Endothelial cell of umbilical vein (primary cell): ENCODE measurements at places on chromosomes 16 and 17. TPM values are rescaled to one million over a fixed set of nuclear protein-coding genes. Genes with fewer than 3 reads are reported as not detected.

Gene CMTM1
- 9.3 and 12.3 TPM in 2 replicates for total RNA-seq

Gene TP53TG3
- total RNA-seq, result not detected in 2 replicates

Gene NXN
- 58.9 and 77.3 TPM in 2 replicates for total RNA-seq

DNA sequence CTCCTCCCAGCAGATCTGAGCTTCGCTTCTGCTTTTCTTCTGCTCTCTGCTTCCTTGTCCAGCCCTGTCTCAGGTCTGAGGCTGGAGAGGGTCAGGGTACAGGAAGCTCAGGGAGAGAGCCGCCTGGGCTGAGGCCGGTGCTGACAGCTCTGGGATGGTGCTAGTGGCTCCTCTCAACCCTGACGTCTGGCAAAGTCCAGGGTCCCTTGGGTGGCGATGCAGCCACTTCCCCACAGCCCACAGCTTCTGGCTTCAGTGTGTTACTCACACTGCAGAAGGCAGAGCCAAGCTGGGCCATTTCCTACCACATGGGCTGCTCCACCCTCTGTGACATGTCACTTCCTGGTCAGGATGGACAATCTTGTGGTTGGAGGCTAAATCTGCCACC lies at the start of gene CD300C:
CD300C (minus strand) TSS at position 273 of the 388 bp plus-strand sequence. CDS start 333 bp downstream, outside the sequence.
- no peaks in the 10 kb centered on the region for H3K36me3 ChIP-seq
- H3K4me3 ChIP-seq, result no peak within 1 kb of the TSS
- no peak for DNase-seq
- H3K27ac ChIP-seq, result no peak within 1 kb of the TSS

DNA sequence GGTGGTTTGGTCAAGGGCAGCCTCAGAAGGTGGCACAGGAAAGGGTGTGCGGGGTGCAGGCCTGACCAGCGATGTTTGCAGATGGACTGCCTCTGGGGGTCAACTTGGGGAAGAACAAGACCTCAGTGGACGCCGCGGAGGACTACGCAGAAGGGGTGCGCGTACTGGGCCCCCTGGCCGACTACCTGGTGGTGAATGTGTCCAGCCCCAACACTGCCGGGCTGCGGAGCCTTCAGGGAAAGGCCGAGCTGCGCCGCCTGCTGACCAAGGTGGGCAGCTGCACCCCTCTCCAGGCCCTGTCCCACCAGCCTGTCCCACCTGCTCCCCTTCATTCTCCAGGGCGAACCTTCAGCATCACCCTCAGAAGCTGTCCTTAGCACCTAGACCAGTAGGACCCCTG lies 12.5 kb downstream of the DHODH start:
- H3K4me1 ChIP-seq, result no peaks in the 10 kb centered on the region
- no peak overlapping the region for H3K4me3 ChIP-seq
- peaks cover 10% of the 10 kb centered on the region for H3K36me3 ChIP-seq
- H3K27ac ChIP-seq, result no peak overlapping the region

- no peak for DNase-seq
- no peaks in the 10 kb centered on the region for H3K4me1 ChIP-seq
- H3K36me3 ChIP-seq, result no peaks in the 10 kb centered on the region
- H3K27me3 ChIP-seq, result no peaks in the 10 kb centered on the region
- no peak overlapping the region for H3K27ac ChIP-seq
These were observed 79.7 kb downstream of the CYLD start for GRCh38 chr16:50821586-50821985.

DNA sequence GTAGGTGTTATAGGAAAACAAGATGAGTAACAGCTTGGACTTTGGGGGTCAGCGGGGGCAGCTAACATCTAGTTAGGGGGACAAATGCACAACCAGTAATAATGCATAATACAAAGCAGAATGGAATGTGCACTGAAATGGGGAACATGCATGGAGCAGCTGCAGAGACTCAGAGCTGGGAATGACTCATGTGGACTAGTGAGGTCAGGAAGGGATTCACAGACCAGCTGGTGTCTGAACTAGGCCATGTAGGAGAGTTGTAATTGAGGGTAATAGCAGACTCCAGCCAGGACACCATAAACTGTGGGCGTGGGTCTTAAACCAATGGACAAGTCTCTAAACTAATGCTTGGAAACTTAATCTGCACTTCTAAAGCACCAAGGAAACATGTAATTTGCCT lies 176.8 kb upstream of the ASIC2 start:
- H3K4me1 ChIP-seq, result no peaks in the 10 kb centered on the region
- no peak for DNase-seq
- no peaks in the 10 kb centered on the region for H3K36me3 ChIP-seq
- H3K4me3 ChIP-seq, result no peak overlapping the region

- no peaks in the 10 kb centered on the region for H3K4me1 ChIP-seq
- H3K36me3 ChIP-seq, result no peaks in the 10 kb centered on the region
- no peak overlapping the region for H3K27ac ChIP-seq
- no peak for DNase-seq
- no peak overlapping the region for H3K4me3 ChIP-seq
- no peaks in the 10 kb centered on the region for H3K27me3 ChIP-seq
These were observed 250.5 kb upstream of the C16orf82 start for GRCh38 chr16:26816266-26816665.

DNA sequence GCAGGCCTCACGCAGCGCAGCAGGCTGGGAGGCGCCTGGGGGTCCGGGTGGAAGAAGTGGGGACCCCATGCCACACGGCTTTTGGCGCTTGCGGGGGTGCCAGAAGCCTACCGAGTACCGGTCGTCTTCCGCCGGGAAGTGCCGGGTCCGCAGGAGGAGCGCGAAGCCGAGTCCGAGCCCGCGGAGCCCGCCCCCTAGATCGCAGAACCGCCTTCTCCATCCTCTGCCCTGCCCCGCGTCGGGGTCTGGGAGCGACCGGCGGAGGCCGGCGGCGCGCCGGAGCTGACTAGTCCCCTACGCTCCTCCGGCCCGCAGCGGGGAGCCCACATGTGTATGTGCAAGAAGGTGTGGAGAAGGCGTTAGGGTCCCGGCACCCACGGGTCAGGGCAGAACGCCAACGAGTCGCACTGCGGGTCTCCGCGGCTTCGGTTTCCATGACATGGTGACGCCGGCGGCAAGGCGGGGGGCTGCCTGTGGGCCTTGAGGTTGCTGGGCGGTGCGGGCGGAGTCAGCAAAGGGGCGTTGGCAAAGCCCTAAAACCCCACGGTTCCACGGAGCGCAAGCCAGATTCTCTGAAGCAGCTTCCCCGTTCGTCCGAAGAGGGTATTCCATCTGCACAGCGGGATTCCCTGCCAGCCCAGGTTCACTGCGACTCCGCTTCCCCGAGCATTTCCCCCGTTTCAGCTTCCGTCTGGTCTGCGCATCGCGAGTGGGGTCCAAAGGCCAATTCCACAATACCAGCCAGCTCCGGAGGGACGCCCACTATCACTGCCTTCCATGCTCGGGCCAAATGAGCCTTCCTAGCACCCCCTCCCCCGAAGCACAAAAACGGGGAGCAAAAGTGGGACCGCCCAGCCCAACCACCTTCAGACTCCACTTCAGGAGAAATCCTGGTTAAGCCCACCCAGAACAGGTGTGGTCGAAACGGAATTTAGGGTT lies 2.3 kb upstream of the LHX1 start:
- H3K4me3 ChIP-seq, result no peak overlapping the region
- peaks cover 94% of the 10 kb centered on the region for H3K27me3 ChIP-seq
- no peak overlapping the region for H3K27ac ChIP-seq
- no peak for DNase-seq
- H3K4me1 ChIP-seq, result peaks cover 5% of the 10 kb centered on the region

DNA sequence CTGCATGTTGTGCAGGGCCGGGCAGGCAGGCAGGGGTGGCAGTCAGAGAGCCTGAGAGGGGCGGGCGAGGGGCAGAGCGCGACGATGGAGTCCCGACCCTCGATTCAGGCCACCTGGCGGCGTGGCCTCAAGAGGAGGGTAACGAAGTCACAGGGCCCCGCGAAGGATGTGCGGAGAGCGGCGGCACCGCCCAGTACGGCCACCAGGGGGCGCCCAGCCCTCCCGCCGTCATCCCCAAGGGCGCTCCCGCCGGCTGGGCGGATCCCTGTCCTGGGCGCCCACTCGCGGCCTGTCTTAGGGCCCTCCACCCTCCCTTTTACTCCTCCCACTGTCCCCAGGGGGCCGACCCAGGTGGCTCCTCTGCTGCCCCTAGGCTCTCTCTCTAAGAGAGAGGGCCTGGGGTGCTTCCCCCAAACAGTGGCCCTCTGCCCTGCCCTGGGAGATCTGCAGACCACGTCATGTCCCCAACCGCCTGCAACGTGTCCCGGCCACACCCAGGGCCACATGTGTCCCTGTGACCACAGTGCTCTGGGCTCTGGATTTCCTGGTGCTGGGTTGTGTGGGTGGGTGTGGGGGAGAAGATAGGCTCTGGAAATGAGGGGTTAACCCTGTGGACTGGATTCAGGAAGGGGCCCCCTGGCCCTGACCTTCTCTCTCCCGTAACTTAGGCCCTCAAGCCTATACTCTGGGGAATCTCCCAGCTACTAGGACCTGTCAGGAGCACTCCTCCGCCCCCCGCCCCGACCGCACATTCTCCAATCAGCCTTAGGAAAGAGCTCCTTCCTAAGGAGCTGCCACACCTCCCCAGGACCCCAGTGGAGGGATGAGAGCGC lies 5.9 kb downstream of the DPEP2 start:
- H3K27ac ChIP-seq, result peak overlapping the region; percentile 9
- no peaks in the 10 kb centered on the region for H3K27me3 ChIP-seq
- no peaks in the 10 kb centered on the region for H3K36me3 ChIP-seq
- H3K4me3 ChIP-seq, result no peak overlapping the region
- peak; percentile 71 for DNase-seq

- peaks cover 5% of the 10 kb centered on the region for H3K36me3 ChIP-seq
- peaks cover 21% of the 10 kb centered on the region for H3K4me1 ChIP-seq
- no peak for DNase-seq
- H3K4me3 ChIP-seq, result no peak overlapping the region
- H3K27ac ChIP-seq, result no peak overlapping the region
- no peaks in the 10 kb centered on the region for H3K27me3 ChIP-seq
These were observed 1.7 kb upstream of the CCNF start for GRCh38 chr16:2427526-2427925.

DNA sequence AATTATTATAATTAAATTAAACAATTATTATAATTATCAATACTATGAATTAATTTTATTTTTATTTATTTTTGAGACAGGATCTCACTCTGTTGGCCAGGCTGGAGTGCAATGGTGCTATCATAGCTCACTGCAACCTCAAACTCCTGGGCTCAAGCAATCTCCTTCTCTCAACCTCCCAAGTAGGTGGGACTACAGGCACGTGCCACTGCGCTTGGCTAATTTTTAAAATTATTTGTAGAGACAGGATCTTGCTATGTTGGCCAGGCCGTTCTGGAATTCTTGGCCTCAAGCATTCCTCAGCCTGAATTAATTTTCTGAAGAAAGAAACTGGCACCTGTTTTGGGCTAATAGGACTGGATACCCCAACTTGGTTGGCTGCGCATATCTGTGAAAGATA lies 10.3 kb downstream of the GNA13 start:
- no peak for DNase-seq
- H3K36me3 ChIP-seq, result peaks cover 10% of the 10 kb centered on the region
- H3K27me3 ChIP-seq, result no peaks in the 10 kb centered on the region

- H3K4me1 ChIP-seq, result no peaks in the 10 kb centered on the region
- no peaks in the 10 kb centered on the region for H3K36me3 ChIP-seq
- no peak for DNase-seq
- H3K27ac ChIP-seq, result no peak overlapping the region
- no peak overlapping the region for H3K4me3 ChIP-seq
These were observed 816.9 kb downstream of the CDH11 start for GRCh38 chr16:64304951-64305350.

DNA sequence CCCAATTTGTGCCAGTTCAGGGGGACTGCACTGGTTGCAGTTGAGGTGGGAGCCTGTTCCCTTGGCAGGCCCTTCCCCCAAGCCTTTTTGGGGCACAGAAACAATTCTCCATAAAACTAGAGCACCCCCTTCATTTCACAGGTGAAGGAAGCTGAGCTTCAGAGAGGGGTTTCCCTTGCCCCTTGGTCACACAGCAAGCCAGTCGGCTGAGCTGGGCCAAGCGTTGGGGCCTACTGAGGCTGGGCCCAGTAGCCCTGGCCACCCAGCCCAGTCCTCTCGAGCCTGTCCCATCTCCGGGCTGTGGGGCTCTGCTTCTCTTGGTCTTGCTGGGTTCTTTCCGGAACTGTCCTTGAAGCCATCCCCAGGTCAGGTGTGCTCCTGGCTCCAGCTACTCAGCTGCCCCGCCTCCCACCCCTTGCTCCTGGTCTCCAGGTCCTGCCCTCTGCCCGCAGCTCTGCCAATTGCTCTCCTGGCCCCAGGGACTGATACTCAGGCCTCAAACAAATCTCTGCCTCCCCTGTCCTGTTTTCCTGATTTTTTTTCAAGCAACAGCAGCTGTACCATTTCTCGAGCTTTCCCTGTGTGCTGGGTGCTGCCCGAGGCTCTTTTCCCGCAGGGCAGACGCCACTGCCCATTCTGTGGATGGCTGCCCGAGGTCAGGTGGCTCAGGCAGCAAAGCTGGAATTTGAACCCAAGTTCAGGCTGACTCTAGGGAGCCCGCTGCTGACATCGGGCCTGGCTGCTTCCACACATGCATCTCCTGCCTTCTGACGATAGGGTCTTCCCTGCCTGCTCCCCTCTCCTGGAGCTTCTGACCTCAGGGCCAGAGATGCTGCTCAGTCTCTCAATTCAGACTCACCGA lies 87.4 kb upstream of the NKD1 start:
- DNase-seq, result no peak
- H3K4me3 ChIP-seq, result no peak overlapping the region
- H3K36me3 ChIP-seq, result no peaks in the 10 kb centered on the region

DNA sequence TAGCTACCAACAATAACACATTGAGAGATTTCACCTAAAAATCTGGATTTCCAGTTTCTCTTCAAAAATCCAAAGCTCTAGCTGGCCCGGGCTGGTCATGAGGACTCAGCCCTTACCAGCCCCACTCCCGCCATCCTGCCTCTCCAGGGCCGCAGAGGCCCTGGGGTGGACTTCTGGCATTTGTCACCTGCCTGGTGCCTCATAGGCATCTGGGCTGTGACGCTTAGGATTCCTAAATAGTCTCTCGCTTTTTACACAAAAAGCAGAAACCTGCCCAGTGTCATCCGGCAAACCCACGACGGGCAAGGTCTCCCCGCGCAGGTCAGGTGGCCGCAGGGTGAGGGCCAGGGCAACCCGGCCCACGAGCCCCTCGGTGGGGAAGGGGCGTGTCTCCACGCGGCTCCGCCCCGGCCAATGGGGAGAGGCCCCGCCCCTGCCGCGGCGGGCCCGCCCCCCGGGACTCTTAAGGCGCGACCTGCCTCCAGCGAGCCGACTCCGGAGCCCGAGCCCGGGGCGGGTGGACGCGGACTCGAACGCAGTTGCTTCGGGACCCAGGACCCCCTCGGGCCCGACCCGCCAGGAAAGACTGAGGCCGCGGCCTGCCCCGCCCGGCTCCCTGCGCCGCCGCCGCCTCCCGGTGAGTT lies at the start of gene VASN:
VASN (plus strand) TSS at position 492 of the 644 bp plus-strand sequence. CDS start 9,030 bp downstream, outside the sequence.
- H3K36me3 ChIP-seq, result no peaks in the 10 kb centered on the region
- H3K4me1 ChIP-seq, result peaks cover 6% of the 10 kb centered on the region
- H3K27ac ChIP-seq, result no peak within 1 kb of the TSS
- DNase-seq, result peak; percentile 69

DNA sequence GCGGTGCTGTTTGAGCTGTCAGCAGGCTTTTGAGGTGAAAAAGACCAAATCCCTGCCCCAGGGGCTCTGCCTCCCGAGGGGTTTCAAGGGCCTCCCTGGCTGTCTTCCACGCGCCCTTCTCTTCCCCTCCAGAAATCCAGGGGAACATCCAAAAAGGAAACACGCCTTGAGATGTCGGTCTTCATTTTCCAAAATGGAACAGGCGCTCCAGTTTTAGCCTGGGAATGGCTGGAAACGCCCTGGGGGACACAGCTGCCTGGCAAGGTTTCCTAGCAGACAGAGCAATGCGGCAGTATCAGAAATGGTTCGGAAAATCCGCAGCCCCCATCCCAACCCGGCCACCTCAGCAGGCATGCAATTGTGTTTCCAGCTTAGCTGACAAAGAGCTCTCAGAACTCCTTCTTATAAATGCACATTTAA lies 16.6 kb upstream of the LITAF start:
- H3K36me3 ChIP-seq, result no peaks in the 10 kb centered on the region
- H3K27me3 ChIP-seq, result no peaks in the 10 kb centered on the region
- DNase-seq, result no peak
- H3K27ac ChIP-seq, result no peak overlapping the region
- H3K4me1 ChIP-seq, result no peaks in the 10 kb centered on the region
